ENCODE measurements at places on chromosomes 11 and 22.

DNA sequence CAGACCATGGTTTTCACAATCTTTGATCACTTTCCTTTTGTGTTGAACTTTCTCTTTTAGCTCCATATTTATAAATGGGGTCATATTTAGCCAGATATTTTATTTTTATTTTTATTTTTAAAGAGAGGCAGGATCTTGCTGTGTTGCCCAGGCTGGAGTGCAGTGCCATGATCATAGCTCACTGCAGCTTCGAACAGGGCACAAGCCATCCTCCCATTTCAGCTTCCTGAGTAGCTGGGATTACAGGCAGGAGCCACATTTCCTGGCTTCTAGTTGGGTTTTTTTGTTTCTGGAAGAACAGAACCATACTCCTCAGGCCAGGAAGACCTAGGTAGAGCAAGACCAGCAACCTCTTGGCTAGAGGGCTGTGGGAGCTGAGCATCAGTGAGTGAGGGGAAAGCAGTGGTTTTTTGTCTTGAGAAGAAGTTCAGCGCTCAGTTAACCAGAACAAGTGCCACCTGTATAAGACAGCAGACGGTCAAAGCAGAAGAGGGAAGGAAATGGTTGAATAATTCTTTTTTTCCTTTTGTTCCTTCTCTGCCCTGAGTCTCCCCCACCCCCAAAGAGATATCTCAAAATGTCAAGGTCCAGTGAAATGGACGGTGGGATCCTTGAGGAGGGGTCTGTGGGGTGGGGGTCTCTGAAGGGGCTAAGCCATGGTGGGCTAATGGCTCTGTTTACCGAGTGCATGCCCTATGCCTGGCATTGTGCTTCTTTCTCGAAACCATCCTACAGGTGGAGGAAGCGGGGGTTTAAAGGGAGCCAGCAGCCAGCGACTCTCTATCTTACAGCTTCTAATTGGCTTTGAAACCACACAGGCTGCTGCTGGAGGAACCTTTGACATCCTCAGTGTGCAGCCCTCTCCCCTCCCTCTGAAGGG, 63.0 kb downstream of the PTPRJ start:
- no peak for DNase-seq

DNA sequence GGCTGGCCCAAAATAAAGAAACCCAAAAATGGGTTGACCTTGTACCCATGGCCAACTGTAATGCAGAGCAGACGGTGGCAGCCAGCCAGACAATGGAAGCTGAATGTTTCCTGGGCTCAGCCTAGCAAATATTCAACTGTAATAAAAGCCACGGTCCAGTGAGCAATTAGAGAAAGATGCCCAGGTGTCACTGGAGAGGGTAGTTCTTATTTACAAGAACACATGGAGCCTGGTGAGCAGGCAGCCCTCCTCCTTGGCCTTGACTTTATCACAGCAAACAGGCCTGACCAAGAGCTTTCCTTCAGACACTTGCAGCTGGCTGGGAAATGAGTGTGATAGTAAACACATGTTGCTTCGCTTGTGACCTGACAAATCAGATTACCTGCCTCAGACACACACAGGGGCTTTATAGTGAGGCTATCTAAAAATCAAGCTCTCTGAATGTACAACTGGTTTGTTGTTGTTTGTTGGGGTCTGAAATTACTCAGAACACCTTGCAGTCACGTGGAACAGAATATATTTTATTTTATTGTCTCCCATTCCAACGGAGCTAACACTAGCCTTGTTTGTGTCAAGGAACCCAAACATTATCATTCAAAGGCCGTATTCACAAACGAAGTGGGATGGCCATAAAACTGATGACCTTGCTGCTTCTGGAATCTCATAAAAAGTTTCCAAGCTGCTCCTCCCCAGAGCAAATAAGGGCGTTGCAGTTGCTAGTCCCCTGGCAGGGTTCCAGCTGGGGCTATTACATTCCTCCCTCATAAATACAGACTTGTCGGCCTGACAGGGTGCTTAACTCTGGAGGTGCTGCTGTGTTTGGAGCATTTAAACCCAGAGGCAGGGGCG, 161.1 kb downstream of the BBOX1 start:
- DNase-seq: no peak

DNA sequence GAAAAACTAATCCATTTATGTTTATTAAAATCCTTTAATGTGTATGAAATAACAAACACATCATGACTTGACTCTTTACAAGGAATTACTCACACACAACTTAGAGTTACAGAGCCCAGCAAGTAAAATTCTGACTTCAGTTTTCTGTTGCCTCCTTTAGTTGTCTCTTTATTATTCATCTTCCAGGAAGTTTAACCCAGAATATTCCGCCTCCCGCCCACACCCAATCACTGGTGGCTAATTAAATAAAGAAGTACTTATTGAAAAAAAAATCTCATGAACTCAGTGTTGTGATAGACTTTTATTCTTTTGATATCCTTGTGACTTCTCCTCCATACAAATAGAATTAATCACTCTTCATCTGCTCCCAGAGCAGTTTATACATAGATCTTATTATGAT, 61.9 kb downstream of the MUC15 start:
- no peak for DNase-seq

- DNase-seq: no peak
Observed at GRCh38 chr11:79406376-79406775, 34.5 kb downstream of the TENM4 start.

DNA sequence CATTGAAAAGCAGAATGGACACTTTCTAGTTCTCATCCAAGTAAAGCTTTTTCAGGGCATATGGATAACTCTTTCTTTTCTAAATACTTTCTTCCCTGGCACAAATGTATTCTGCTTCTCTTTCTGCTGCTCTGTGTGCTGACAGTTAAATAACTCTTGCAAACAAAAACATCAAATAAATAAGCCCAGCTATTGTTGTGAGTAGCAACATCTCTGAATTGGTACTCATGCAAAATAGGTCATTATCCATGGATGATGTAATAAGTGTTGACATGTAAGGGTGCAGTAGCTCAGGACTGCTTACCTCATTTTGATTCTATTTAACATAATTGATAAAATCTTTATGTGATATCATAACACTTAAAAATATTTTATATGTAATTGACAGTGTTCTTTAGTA, 164.3 kb downstream of the MSANTD4 start:
- DNase-seq: no peak

DNA sequence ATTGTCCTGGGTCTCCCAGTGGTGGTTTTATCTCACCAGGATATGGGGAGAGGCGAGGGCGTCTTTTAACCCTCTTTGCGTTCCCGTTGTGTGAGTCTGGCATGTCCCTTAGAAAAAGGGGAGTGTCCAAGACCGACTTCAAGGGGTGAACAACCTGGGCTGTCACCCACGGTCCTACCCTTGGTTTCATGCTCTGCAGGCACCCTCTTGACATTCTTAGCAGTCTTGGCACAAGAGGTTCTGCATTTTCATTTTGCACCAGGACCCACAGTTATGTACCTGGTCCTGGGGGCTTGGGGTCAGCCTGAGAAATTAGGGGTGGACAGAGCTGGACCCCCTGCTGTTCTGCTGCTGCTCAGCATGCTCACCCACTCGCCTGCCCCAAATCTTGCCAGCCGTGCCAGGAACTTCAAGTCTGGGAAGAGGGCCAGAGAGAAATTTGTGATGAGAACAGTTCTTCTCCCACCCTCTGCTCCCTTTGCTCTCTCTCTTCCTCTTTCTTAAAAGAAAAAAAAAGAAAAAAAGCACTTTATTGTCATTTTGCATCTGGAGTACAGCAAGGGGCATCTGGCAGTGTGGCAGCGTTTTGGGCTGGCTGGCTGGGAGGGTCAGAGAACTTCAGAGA, 471.2 kb downstream of the MIAT start:
- no peak for DNase-seq

DNA sequence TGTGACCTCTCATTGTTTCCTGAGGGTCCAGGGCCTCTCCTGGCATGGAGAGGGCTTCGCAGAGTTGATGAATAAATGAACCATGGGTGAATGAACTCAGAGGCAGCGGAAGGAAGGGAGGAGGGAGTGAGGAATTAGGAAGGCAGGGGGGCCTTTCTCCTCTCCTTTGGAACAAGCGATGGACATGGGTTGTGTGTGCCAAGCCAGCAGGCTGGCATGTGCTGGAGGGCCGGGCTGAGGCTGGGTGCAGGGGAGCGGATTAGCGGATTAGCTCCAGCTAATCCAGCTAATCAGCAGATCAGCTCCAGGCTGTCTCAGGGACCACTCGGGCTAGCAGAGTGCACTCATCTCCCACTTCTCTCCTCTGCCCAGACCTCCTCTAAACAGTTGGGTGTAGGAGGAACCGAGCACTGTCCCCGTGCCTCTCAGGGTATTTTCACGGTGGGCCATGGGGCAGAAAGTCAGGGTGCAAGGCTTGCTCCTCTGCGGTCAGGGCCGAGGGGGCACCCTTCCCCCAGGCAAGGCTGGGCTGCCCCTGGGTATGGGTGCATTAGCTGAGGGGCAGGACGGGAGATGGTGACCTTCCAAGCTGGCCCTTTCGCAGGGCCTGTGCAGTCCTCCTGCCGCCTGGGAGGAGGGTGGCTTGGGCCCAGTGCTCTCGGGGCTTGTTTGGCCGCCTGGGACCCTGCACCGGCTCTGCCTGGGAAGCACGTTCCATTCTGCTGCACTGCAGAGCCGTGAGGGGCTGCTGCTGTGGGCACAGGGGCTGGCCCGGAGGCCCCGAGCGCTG, 120.3 kb upstream of the B3GAT1 start:
- DNase-seq: no peak

DNA sequence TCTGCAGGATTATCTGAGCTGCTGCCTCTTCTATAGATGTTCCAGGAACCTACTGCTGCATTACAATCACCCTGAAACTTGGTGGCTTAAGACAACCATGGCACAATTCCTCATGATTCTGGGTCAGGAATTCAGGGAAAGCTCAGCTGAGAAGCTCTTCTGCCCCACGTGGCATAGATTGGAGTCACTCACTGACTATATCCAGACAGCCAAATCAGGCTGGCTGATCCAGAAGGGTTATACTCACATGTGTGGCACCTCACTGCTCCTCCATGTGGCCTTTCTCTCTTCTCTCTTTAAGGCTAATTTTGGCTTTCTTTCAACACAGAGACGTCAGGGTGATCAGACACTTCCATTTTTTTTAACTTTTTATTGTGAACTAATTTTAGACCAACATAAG, 125.5 kb downstream of the BBOX1 start:
- no peak for DNase-seq

All from activated T-cell treated with anti-CD3 and anti-CD28 coated beads for 48 hours (primary cell).